Glomerular endothelial cell (primary cell): ENCODE measurements at places on chromosomes 4 and X. TPM values are rescaled to one million over a fixed set of nuclear protein-coding genes. Genes with fewer than 3 reads are reported as not detected.

The SSX1 gene
- not detected in 2 replicates for total RNA-seq

The STATH gene
- total RNA-seq: not detected in 2 replicates

The NEUROG2 gene
- not detected in 2 replicates for total RNA-seq

The GUCY2F gene
- total RNA-seq: not detected in 2 replicates

The FSTL5 gene
- total RNA-seq: 0.18 TPM in 1 of 2 replicates, not detected in the other
